Stimulated activated CD8-positive, alpha-beta memory T cell treated with anti-CD3 and anti-CD28 coated beads, Interleukin-4, amount 100 ng/mL, for 1 hour (primary cell): ENCODE measurements at places on chromosomes 16 and 17.

DNA sequence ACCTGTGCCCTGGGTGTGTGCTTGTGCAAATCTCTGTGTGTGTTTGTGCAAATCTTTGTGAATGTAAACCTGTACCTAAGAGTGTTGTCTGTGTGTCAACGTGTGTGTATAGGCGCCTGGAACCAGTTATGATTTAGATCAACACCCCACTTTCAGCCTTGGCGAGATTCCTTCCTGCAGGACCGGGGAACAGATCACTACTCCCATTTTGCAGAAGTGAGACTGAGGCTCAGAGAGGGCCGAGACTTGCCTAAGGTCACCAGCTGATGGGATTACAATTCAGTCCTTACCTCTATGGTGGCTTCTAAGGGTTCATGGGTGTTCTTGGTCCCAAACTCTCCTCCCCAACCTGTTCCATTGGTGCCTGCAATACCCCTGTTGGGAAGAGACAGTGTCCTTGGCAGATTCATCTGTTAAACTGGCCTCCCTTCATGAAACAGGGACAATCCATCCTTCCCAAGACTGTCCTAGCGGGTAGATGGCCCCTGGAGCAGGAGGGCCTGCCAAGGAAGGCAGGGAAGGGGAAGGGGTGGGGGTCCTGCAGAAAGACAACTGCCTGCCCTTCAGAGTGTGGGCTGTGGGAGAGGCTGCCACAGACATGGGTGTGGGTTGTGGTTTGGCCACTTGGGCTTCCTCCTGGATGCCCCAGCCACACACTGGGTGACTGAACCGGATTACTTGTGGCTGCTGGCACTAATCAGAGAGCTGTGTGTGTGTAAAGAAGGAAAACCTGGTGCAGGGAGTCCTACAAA lies 6.9 kb upstream of the MAPK7 start:
- no peak for DNase-seq

DNA sequence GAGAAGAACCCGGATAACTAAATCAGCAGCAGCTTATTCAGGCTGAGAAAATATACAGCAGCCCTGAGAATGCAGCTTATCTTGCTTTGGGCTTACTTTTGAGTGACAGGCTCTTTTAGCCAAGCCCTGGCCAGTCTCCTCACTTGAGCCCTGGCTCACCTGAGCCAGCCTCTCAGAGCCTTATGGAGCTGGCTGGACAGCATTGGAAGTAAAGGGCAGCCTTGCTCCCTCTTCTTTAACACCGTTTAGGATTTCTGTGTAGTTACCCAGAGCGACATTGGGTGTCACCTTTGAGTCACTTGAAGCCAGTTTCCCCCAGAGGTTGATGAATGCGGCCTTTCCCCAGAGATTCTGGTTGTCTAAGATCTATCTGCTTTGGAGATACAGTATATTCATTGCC lies 7.7 kb upstream of the NPIPB2 start:
- DNase-seq, result no peak

DNA sequence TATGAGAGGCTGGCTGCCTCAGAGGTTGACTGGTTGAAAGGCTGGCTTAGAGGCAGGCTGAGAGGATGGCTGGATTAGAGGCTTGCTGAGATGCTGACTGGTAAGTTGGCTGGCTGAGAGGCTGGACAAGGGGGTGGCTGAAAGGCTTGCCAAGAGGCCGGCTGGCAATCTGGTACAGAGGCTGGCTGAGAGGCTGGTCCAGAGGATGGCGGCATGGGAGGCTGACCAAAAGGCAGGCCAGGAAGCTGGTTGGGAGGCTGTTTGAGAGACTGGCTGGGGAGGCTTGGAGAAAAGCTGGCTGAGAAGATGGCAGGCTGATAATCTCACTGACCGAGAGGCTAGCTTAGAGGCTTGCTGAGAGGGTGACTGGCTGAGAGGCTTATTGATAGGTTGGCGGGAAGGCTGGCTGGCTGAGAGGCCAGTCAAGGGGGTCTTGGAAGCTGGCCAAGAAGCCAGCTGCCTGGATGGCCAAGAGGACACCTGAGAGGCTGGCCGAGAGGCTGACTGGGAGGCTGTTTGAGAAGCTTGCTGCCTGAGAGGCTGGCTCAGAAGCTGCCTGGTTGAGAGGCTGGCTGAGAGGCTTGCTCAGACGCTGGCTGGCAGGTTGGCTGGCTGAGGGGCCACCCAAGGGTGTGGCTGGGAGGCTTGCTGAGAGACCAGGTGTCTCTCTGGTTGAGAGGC lies 34.2 kb upstream of the ACSM2B start:
- DNase-seq, result no peak

- no peak for DNase-seq
Observed at GRCh38 chr17:58996968-58997367, 109.7 kb downstream of the TRIM37 start.

- no peak for DNase-seq
Observed at GRCh38 chr17:79944821-79945391, 90.8 kb downstream of the TBC1D16 start.

- peak; percentile 93 for DNase-seq
Observed at GRCh38 chr17:50094243-50094752, 853 bp upstream of the PDK2 start.

GRCh38 chr17:78258323-78259191 lies 27.1 kb downstream of the TMEM235 start:
- DNase-seq, result peak; percentile 35

DNA sequence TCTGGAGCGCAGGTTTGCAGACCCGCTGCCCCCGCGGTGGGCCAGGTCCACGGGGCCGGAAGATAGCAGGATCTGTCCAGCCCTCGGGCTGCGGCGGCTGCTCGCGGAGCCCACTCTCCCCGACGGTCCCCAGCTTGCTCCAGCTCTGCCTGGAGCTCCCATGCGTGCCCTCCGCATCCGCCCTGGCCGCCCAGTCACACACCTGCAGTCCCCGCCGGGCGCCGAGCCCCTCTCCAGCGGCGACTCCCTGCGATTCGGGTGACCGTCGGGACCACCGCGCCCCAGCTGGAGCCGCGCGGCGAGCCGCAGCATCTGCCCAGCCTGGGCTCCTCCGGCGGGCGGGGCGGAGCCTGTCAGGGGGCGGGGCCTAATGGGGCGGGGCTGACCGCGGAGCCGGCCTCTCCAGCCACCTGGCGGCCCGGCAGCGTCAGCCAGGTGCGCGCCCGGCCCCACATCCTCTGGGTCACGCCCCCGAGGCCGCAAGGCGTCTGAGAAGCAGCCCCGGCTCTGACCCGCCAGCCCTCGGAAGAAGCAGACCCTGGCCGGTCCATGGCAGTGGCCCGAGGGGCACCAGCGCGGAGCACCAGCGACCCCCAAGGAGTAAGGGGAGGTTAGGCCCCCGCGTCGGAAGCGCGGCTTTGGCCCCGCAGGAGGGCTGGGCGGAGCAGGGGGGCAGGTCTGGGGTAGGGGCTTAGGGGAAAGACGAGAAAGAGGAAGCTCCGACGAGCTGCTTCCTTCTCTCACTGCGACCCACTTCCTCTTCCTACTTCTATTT lies at the start of gene PIK3R5:
Gene PIK3R5, minus strand, starts transcription at position 314 of the 775 bp plus-strand sequence. CDS start 54,213 bp downstream, outside the sequence.
- DNase-seq, result peak; percentile 70

GRCh38 chr17:77371888-77372443 lies 231.2 kb downstream of the SEC14L1 start:
- DNase-seq, result no peak

GRCh38 chr17:32174889-32175288 lies 32.6 kb downstream of the RHOT1 start:
- DNase-seq, result no peak

DNA sequence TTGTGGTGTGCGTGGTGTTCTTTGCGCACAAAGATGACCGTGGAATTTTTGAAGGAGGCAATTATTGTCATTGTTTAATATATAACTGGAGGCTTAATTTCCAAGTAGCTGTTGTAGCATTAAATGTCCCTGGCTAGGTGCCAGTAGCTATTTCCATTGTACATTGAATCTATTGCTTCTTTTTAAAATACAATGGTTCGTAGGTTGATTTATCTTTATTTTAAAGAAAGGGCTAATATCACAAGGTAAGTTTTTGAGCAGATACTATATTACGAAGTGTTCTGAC lies 127.1 kb downstream of the RPTOR start:
- no peak for DNase-seq

GRCh38 chr16:10504404-10504885 lies 76.0 kb downstream of the EMP2 start:
- DNase-seq, result no peak

DNA sequence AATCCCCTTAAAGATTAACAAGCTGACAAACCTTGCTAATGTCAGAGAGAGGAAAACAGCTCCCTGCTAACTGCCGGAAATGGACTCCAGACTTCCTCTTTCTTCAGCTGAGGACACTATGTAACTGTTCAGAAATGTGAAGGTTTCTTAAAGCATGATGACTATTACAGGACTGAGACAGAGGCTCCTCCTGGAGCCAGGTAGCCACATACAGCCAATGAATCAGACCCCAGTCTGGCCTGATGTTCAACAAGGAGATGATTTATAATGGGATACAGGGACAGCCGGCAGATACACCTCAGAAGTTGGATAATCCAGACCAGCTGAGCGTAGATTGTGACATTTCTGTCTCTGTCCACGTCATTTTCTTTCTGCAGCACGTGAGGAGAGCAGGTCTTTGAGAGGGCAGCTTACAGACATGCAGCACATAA lies 216.2 kb downstream of the HS3ST3A1 start:
- DNase-seq, result no peak

DNA sequence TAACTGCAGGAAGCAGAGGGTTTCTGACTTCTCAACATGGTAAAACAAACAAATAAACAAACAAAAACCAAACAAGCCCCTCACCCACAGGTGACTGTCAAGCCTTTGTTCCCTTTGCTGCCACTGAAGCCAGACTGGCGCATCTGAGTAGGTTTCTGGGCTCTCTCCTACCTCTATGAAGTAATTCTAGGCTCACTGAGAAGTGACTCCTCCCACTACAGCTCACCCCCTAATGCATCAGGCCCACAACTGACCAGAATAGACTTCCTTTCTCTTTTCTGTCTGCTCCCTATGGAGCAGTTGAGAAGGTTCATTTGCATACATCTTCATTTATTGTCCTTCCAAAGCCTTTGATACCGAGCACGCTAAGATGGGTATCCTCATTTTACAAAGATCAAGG lies 77.0 kb upstream of the CCL2 start:
- no peak for DNase-seq

DNA sequence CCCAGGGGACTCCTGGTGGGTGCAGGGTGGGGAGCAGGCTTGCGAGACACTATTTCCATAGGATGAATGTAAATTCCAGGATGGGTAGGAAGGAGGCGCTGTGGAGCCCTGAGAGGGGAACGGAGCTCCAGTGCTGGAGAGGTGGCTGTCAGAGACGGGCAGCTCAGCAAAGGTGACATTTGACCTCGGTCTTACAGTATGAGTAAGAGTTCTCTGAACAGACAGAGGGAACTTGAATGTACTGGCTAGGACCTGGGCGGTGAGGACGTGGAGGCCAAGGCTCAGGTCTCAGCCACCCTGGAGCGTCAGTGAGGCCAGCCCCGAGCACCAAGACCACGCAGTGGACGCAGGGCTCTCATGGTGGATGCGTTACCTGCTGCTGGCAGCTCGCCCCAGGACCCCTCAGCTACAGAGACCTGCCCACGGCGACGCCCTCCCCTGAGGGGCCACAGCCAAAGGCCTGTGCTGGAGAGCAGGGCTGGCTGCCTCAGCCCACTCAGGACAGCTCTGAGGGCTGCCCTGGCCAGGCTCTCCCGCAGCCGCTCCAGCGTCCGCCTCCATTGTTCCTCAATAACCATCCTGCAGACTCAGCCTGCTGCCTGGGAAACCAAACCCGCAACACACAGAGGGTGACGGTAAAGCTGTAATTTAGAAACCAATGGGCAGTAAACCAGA lies 65.9 kb upstream of the TNRC6C start:
- no peak for DNase-seq

GRCh38 chr16:56936491-56936890 lies 4.5 kb downstream of the HERPUD1 start:
- no peak for DNase-seq

DNA sequence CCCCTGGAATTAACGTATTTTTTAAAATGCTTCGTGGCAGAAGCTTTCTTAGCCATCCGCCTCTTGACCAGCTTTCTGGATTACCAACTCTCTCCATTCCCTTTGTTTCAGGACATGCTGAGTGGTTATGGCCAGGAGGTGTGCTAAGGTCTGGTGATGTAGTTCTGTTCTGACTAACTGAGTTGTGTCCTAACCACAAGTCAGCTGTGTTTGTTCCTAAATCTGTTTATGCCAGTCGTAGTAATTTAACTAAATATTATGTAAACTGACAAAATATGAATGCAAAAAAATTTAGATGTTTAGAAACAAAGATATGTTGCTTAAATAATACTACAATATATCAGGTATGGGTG lies 61.6 kb downstream of the MRTFB start:
- DNase-seq, result no peak

- DNase-seq, result no peak
Observed at GRCh38 chr16:8798174-8798527, 512 bp downstream of the PMM2 start.

GRCh38 chr16:74271872-74272271 lies 24.7 kb upstream of the PSMD7 start:
- no peak for DNase-seq
